ENCODE measurements at places on chromosomes 7 and 10. TPM values are rescaled to one million over a fixed set of nuclear protein-coding genes. Genes with fewer than 3 reads are reported as not detected.

The XRCC2 gene
- 10.7 TPM for total RNA-seq

The RNLS gene
- total RNA-seq, result 5.5 TPM

The BICC1 gene
- 0.08 TPM for total RNA-seq

The OPALIN gene
- total RNA-seq, result not detected

The CUX1 gene
- total RNA-seq, result 44.7 TPM

The CPA2 gene
- 1.9 TPM for total RNA-seq
